HuH-7 (cell line): ENCODE measurements at places on chromosomes 2 and 18.

GRCh38 chr2:221085341-221085900 lies 486.7 kb downstream of the EPHA4 start:
- no peak for DNase-seq

DNA sequence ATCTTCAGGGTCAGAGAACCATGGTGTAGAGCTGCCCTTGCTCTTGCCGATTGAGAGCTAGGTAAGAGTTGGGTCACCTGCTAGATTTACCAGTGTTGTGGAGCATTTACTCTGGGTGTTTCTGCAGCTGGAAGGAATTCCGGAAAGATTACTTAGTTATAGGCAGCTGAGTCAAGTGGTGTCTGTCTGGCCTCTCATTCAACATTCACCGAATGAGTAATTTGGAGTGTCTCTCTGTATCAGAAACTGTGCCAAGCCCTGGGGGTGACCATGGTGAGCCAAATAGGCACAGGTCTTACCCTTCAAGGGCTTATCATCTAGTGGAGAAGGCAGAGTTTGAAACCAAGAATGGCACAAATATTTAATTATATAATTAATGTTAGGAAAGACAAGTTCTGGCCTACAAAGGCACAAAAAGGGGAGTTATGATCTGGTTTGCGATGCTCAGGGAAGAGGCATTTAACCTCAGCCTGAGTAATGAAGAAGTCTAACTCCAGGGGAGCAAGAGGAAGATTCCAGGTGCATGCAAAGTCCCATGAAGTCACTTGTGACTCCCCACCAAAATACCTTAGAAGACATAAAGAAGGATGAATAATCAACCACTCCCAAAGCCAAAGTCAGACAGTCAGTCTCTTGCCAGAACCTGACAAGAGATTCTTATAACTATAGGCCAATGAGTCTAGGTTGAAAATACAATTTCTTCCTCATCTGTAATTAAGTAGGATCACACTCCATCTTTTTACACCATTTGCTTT lies 12.5 kb downstream of the SETBP1 start:
- no peak for DNase-seq

- DNase-seq = no peak
Measured at GRCh38 chr2:203550266-203550665, 15.2 kb upstream of the RAPH1 start.

- no peak for DNase-seq
Measured at GRCh38 chr2:105575499-105576025, 169.2 kb upstream of the NCK2 start.

DNA sequence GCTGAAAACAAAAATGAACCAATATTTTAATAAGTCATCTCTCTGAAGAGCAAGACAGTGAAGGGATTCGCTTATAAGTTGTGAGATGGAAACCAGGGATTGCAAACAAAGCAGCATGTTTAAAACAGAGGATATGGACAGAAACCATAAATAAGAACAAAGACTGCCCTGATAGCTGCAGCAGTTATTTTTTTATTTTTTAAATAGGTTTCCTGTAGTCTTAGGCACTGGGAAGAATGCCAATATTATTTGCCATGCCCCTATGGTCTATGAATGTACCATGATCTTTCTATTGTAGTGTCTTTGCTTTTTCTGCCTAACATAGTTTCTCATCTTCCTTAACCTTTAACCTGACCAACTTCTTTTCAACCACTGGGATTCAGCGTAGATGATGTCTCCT lies 1334.0 kb upstream of the NRXN1 start:
- no peak for DNase-seq

GRCh38 chr2:37271376-37272067 lies 40.1 kb downstream of the NDUFAF7 start:
- no peak for DNase-seq
